Transverse colon (tissue), 4 donors: ENCODE measurements at places on chromosomes 2 and 18. TPM values are rescaled to one million over a fixed set of nuclear protein-coding genes. Genes with fewer than 3 reads are reported as not detected.

Gene UGT1A4
- 4.8 TPM for total RNA-seq

Gene CNDP2
- 150 TPM for total RNA-seq

Gene PROKR1
- total RNA-seq, result not detected

Gene ACMSD
- not detected for total RNA-seq

Gene ADD2
- total RNA-seq, result 0.68 TPM

Gene SALL3
- 0.16 TPM for total RNA-seq

Gene MARCO
- 47.0 TPM for total RNA-seq

Gene SLC19A3
- total RNA-seq, result 7.5 TPM

Gene MOGAT1
- not detected for total RNA-seq

Gene ST8SIA3
- not detected for total RNA-seq

Gene SERPINB4
- not detected for total RNA-seq

Gene TNFAIP6
- total RNA-seq, result not detected

Gene SPEG
- 95.8 TPM for total RNA-seq
